ENCODE measurements at places on chromosomes 4 and X. TPM values are rescaled to one million over a fixed set of nuclear protein-coding genes. Genes with fewer than 3 reads are reported as not detected.

GRCh38 chr4:139333046-139333445 is 30.8 kb upstream of the NDUFC1 start:
- no peak for DNase-seq

DNA sequence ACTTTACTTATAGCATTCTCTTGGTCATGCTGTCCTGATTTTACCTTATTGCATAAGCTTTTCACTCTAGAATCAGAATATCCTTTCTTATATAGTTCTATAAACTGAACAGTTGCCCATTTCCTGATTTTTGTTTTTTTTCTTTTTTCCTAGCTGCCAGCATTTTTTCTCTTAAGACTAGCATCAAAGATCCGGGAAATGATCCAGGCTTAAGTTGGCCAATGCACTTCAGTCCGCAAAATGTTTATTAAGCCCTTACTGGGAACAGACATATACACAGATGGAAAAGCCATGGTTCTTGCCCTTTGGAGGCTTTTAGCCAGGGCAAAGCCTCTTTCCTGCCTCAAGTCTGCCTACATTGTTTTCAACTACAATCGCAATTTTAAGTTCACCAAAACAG is 10.1 kb upstream of the BMP2K start:
- DNase-seq: peak; percentile 58

DNA sequence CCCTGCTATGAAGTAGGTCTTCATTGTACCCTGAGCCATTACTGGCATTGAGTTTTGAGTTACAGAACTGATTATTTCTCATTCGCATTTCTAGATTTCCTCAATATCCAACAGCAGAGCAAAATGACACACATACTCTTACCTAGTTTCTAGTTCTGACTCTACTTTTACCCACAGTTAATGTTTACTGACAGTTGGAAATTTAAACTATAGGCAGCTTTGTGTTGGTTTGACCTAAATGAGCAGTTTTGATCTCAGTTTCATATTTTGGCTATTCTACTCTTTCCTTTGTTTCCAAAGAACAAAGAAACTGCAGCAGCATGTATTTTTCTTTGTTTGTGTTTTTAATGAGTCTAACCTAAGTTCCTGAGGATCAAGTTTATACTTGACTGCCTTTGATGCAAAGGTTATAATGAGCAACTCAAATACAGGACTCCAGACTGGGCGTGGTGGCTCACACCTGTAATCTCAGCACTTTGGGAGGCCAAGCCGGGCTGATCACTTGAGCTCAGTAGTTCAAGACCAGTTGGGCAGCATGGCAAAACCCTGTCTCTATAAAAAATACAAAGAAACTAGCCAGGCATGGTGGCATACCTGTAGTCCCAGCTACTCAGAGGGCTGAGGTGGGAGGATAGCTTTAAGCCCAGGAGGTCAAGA is 30.4 kb downstream of the TXK start:
- DNase-seq: no peak

DNA sequence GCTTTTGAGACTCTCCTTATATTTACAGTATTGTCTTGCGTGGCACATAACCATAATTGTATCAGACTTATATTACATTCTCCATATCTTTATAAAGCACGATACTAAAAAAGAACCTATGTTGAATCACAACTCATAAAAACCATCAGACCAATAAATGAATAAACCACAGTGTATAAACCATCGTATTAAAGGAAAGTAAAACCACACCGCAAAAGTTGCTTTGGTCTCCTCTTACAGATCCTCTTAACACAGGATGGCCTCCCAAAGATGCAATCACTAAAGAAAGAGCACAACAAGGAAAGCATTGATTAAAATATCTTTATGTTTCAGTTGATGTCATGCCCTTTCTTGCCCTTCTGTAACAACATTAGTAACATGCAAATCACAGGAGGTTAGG is 437.9 kb downstream of the AFF2 start:
- no peak for DNase-seq

DNA sequence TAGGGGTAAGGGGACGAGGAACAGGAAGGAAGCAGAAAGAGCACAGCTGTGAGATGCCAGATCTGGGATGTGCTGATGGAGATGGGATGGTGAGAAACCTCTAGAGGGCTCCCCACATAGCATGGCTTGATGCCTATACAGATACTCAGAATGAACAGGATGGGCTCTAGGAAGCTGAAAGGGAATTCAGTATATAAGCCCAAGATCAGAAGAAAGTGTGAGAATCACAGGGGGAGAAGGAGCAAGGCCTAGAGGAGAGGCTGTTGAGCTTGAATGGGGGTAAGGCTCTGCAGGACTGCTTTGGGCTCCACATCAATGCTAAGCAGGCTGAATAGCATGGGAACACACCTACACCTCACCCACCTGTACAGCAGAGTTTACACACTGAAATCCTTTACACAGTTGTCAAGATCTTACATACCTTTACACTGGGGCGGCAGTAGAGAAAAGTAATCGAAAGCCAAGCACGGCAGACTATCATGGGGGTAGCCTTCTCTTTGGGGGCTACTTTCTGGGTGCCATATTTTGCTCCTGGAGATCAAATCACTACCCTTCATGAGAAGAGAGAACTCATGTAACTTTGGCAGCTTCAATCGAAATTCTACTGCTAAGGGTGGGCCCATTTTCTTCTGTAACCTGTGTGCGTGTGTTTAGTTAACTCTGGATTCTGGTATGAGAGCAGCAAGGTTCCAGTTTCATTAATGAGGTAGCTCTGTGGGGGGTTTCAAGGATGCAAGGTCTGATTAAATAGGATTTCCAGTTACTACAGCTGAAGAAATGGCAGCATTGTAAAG is 30.6 kb downstream of the HOPX start:
- DNase-seq: no peak

- DNase-seq: peak; percentile 72
These were observed 6.1 kb upstream of the SH3D19 start for GRCh38 chr4:151331276-151332042.

- peak; percentile 75 for DNase-seq
These were observed 553.3 kb upstream of the MAGEB2 start for GRCh38 chrX:29662101-29662500.

DNA sequence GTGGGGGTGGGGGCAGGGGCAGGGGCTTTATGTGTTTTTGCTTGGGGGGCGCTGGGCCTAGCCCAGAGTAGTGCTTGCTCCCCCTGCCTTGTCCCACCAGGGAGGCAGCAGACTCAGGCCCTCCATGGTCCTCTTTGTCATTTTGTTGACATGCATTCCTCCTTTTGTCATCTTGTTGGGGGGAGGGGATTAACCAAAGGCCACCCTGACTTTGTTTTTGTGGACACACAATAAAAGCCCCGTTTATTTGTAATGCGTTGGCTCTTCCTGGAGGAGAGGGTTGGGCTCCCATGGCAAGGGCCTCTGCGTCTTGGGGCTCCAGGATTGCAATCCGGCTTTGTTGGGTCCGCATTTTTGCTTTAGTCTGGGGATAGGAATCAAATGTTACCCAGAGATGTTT is 2.2 kb downstream of the EMD start:
- DNase-seq: no peak

GRCh38 chrX:40457406-40457805 is 123.4 kb upstream of the ATP6AP2 start:
- no peak for DNase-seq

- peak; percentile 69 for DNase-seq
These were observed 886 bp upstream of the WWC2 start for GRCh38 chr4:183098019-183098722.

DNA sequence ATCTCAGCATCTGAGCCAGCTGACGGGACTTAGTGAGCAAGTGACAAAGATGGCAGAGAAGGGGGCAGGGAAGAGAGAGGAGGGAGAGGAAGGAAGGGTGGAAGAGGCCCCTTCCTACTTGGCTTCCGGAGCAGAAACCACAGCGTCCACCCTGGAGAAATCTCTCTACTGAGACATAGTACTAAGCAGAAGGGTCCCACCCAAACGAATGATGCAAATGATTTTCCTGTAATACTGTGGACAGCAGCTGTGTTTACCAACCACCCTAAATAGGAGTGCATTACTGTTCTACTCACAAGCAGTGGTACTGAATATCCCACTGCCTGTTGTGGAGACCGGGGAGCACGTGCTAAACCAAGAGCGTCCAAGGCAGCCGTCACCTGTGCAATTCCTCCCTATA is 29.4 kb downstream of the DTHD1 start:
- no peak for DNase-seq

DNA sequence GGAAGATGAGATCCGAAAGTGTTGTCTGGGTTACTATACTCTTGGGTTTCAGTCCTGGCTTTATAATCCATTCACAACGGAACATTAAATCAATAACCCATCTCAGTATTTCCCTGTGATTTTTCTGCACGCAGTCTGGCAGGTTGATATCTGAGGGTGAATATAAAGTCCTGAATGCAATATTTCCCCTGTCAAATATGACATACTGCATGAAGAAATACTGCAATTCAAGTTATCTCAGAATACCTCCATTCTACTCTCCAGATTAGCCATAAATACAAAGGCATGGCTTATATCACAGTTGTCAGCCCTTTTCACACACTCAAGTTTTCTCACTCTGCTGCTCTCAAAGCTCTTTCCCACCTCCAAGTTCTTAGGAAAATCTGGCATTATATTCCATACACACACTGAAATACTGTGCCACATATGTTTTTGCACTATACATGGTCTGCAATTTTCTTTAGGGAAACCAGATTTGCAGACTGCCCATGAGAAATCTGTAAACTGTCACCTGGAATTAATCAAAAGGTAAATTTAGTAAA is 64.7 kb downstream of the WDFY3 start:
- no peak for DNase-seq

DNA sequence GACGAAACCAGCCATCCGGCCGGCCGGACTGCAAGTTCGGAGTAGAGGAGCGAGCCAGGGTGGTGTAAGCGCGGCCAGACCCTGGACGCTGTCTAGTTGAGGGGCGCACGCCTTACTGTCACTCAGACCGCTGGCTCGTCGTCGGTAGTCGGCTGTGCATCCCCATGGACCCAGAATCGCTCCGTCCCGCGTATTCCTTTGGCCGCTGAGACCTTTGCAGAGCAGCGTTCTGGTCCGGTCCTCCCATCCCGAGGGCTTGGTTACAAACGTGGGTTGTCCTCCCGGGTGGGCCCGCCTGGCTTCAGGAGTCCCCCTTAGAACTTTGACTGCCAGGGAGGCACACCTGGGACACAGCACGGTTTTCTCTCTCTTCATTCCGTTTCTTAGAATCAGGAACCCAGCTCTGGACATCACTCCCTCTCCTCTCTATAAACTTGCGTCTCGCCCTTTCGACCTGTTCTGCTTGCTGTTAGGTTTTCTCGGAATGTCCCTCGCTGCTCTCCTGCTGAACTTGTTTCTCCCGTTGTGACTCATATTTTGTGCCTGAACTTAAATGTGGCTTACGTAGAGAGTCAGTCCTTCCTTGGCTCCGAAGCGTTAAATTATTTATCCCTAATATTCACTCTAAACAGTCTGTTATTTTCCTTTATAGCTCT is 672 bp downstream of the PGM2 start:
- peak; percentile 58 for DNase-seq

DNA sequence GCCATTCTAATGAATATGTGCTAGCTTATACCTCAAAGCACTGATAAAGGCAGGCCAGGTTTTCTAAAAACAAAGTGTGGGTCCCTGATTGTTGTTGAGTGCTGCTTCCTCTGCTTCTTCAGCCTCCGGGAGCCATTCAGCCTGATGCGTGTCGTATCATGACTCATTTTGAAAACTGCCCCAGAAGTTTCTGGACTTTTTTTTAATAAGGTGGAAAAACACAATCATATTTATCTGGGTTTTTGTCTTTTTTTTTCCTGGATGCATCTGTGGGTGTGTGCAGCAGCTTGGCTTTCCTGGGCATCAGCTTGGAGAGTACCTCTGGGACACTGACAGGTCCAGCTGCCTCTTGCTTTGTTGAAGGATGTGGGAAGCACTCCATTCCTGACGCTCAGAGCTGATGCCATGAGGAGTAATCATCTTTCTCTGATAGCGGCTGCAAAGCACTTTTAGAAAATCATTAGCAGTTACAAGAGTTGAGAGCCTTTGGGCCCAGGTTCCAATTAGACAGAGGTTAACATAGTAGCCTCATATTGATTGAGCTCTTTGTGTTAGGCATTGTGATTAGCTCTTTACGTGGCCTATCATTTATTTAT is 66.9 kb downstream of the PARM1 start:
- no peak for DNase-seq

DNA sequence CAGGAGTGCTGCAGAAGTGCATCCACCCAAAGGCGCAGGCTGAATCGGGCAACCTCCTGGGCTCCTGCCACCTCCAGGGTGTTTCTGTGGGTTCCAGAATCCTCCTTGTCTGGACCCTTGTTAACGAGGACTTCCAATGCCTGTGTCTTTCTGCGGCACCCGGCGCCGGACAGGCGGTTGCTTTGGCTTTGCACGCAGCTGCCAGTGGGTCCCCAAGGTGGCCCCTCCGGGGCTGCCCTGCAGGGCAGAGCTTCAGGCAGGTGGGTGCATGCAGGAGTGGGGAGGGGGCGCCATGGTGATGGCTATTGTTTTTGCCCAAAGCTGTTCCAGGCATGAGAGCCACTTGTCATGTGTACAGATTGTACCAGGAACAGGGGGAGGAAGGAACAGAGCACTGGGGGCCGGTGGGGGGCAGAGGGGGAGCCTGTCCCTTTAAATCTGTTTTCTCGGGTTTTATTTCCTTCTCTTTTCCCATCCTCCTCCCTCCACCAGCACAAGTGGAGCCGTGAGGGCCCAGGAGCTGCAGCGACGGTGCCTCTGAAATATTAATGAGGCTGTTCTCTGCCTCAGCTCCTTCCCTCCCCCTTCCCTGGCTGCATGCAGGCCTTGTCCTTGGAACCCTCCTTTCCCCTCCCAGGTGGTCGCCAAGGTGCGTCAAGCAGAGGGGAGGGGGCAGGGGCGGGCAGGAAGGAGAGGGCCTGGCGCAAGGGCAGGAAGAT is 13.1 kb downstream of the ATP2B3 start:
- no peak for DNase-seq

- peak; percentile 75 for DNase-seq
These were observed 27.9 kb upstream of the KIAA1210 start for GRCh38 chrX:119155416-119156035.

Gene PARM1
- 0.77 TPM for total RNA-seq

Gene NAP1L5
- 8.9 TPM for total RNA-seq

Gene DOCK11
- total RNA-seq: 30.8 TPM

Gene SSX4
- not detected for total RNA-seq

Gene DLG3
- total RNA-seq: 24.6 TPM

Gene MCF2
- under 0.01 TPM for total RNA-seq

Data from fibroblast of lung (primary cell).